Thymus (tissue), 14 donors: ENCODE measurements at places on chromosomes 5 and 9.

- no peak for DNase-seq
These were observed 206.7 kb downstream of the SLC12A2 start for GRCh38 chr5:128290152-128290858.

- DNase-seq: no peak
These were observed 285.3 kb upstream of the GRAMD2B start for GRCh38 chr5:126137891-126138280.

DNA sequence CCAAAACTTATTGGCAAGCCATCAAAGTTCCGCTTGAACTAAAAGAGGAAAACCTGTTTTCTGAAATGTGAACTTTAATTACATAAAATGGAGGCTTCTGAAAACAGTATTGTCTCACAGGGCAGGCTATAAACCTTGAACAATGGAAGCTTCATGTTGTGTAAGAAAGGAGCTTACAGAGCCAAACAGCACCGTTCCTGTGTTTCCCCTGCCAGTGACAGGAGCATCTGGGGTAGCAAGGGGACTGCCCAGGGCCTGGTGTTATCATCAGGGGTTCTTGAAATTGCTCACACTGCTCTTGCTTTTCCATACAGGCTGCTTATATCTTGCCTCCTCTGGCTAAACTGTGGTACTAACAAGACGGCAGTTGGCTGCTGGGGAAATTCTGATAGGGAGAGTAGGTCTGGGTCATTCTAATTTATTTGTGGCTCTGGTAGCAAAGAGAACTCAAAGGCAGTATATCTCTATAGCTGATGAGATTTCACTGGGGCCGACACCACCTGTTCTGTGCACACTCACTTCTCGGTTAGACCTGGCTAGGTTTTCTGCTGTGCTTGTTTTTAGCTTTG is 40.4 kb downstream of the BASP1 start:
- no peak for DNase-seq

DNA sequence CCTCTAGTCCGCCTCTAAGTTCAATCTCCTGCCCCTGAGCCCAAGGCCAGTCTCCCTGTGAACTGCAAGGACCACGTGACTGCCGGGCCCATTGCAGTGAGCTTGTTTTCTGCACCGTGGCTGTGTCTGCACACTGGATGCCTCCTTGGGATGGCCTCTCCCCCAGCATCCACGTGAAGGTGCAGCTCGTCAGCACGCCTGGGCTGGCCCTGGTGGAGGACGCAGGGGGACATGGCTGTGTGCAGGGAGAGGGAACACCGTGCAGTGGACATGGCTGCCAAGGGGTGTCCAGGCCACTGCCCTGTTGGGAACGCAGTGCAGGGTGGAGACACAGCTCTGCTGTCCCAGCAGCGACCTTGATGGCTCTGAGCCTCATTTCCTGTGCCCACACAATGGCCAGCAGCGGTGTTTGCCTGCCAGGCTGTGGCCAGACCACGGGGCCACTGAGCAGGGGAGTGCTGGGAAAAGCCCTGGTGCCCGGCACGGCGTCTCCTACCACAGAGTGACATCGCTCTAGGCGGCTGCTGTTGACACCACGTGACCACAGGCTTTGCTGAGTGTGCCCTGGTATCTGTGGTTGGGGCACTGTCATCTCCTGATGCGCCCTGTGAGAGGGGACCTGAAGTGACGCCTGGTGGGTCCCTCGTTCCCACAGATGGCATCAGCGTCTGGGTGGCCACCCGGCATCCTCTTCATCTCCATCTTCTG is 26.9 kb upstream of the EXOC3 start:
- no peak for DNase-seq

GRCh38 chr9:114054191-114054690 is 23.9 kb downstream of the AMBP start:
- no peak for DNase-seq

DNA sequence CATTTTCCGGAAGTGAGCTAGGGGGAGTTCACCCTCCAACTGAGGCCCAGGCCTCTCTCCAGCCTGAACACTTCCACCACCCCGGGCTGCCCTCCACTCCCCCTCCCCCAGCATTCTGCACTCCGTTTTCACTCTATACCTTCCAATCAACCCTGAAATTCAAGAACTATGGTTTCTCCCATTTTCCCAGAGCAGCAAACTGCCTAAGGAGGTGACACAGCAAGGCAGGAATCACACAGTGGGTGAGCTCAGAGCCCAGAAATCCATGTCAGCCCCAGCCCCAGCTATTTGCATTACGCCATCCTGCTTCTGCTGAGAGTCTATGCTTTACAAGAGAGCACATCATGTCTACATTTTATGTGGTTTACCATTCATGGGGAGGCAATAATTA is 11.9 kb downstream of the MSX2 start:
- no peak for DNase-seq

DNA sequence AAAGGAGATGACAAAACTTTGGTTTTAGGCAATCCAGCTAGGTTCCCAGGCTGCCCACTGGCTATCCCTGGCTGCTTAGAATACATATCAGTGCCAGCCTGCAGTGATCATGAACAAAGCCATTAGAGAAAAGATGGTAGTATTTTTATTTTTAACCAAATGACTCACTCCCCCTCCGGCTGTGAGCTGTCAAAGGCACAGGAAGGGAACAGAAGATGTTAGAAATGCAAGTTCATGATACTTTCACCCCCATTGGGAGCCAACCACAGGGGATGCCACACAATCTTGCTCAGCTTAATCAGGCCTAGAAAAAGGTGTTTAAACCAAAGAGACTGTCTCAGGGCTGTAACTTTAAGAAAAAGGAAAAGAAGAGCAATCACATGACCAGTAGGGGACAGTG is 70.3 kb upstream of the ASTN2 start:
- DNase-seq: no peak

GRCh38 chr5:143154510-143155370 is 248.7 kb downstream of the NR3C1 start:
- DNase-seq: no peak

DNA sequence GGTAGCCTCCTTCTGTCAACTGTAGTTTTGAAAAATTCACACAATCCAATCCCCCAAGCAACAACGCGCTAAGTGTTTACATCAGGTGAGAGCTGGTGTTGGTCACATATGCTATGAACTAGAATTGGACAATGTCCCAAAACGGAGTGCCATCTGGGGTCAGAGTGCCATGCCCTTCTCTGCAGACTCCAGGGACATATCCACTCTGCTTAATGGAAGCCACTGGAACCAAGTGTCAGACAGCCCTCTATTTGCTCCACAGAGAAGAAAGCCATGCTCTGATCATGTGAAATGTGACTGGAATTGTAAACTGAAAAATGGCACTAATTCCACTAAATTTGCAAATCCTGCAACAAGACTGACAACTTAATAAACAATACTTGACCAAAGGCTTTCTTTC is 12.2 kb downstream of the ABCA1 start:
- no peak for DNase-seq

DNA sequence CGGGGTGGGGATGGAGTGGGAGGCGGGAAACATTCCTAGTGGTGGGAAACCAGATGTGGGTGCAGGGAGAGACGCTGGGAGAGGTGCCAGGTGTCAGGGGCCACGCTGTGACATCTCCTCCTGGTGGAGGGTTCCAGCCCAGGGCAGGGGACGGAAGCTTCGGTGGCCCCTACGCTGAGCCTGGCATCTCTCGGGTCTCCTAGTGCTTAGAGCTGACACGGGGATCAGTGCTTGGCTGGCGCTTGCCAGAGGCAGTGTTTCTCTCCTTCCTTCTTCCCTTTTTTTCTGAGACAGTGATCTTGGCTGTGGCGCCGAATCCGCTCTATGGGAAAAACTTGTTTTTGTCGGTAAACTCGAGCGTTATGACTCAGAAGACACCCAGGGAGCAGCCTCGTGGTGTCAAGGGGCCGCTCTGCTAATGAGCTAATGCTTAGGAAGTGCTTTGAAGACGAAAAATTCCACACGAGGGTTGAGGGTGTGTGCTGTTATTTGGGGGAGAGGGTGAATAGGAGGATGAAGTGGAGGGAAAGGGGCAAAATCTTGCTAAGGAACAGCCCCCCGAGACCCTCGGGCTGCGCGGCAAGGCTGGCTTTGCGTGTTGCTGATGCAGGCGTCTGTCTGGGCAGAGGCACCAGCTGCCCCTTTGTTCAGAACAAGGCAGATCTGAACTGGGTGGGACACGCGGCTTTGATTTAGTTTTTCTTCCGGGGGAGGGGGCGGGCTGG is 20.4 kb upstream of the IER5L start:
- no peak for DNase-seq

- DNase-seq: no peak
These were observed 20.6 kb downstream of the DMAC1 start for GRCh38 chr9:7778851-7779600.

GRCh38 chr5:81579262-81579924 is 171.5 kb downstream of the SSBP2 start:
- no peak for DNase-seq

- DNase-seq: no peak
These were observed 81.3 kb downstream of the ADAMTSL1 start for GRCh38 chr9:18555105-18555883.

- DNase-seq: no peak
These were observed 85.6 kb downstream of the RAD23B start for GRCh38 chr9:107368696-107369095.

GRCh38 chr9:3500044-3500443 is 25.8 kb downstream of the RFX3 start:
- DNase-seq: no peak

DNA sequence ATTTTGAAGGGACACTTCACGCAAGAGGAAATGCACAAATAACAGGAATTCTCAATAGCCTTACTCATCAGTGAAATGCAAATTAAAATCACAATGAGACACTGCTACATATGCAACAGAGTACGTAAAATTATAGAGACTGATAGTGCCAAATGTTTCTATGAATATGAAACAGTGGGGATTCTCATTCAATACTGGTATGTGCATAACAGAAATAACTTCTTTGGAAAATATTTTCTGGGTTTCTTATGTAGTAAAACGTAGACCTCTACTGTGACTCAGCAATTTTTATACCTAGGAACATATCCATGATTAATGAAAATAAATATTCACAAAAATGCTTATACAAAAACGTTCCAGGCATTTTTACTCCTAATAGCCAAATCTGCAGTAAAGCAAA is 1625.2 kb downstream of the MAT2B start:
- no peak for DNase-seq
